ENCODE measurements at places on chromosomes 16 and 17.

- no peak for DNase-seq
Measured at GRCh38 chr16:3974751-3975150, 94.2 kb upstream of the CREBBP start.

DNA sequence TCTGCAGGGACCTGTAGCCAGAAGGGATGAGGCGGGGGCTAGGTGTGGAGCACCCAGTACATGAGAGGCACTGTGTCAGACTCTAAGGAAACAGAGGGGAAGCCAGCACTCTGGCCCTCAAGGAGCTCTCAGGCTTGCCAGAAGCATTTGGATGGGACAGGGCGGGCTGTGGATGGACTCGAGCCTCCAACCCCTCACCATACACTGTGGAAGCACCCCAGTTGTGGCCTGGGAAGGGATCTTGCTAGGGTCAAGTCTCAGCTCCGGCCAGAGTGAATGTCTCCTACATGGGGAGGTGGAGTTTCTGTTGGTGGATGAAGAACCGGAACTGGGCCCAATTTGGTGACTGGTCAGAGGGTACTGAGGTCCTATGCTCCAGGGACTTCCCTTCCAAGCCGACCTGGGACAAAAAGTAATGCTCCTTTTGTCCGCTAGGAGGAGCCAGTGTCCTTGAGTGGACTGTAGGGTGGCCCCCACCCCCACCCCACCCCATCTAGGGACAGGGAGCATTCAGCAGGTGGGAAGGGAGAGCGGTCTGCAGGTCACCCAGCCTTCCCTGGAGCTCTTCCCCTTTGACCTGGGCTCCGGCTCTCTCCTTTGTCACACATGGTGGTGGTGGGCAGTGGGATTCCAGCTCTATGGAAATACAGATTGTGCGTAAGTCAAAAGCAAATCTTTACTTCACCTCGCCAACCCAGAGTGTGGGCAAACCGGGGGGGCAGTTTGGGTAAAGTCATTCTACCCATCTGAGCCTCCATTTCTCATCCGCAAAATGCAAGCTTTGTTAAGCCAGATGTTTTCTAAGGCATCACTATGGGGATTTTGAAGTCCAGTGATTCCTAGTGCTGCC lies 20.4 kb upstream of the PHB1 start:
- peak; percentile 39 for DNase-seq

- DNase-seq = no peak
Measured at GRCh38 chr17:57909551-57909950, 45.7 kb downstream of the CUEDC1 start.

GRCh38 chr17:41692722-41693521 lies 4.2 kb downstream of the EIF1 start:
- DNase-seq = no peak

- no peak for DNase-seq
Measured at GRCh38 chr17:65633146-65633881, 71.9 kb upstream of the AXIN2 start.

DNA sequence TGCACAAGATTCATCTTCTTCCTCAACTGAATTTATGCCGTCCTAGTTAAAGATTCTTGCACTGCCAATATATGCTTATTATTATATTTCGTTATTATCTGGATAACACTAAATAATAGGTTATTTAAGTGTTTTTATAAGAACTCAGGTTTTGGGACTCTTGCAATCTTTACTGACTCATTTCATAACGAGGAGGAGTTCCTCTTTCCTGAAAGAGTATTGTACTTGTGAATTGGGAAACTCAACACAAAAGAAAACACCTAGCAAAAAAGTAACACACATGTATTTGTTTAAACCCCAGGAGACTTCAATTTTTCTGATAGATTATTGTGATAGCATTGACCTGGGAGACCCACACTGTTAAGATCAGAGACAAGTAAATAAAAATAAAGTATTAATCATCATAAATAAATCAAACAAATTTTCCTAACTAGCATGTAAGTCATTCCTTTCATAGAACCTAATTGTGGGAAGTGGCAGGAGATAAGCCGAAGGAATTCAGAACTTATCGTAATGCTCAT lies 505.8 kb downstream of the KCNJ2 start:
- DNase-seq = no peak

- no peak for DNase-seq
Measured at GRCh38 chr16:75922250-75922649, 196.0 kb upstream of the CPHXL start.

DNA sequence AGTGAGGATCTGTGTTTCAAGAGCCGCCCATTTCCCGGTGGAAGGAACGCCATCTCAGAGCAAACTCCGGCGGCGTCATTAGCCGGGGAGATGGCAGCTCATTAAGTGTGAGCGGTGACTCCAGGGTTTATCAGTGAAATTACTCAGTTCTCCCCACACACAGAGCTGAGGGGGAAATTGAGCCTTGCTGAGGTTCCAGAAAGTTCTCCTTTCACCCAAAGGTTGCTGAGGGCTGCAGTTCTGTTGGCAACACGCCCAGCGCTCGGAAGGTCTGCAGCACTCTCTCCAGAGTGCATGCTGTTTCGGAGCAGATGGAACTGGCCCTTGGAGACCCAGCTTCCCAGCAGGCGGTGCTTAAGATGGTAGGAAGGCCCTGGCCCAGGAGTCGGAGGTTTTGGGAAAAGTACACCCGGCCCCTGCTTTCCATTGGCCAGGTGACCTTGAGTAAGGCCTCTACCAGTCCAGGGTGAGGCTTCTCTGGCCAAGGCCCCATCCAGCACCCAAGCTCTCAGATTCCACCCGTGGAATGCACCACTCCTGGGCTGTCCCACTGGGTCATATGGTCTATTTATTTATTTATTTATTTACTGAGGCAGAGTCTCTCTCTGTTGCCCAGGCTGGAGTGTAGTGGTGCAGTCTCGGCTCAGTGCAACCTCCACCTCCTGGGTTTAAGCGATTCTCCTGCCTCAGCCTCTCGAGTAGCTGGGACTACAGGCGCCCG lies 167.7 kb upstream of the CIBAR2 start:
- no peak for DNase-seq

GRCh38 chr17:69223809-69224208 lies 4.8 kb downstream of the ABCA10 start:
- no peak for DNase-seq

DNA sequence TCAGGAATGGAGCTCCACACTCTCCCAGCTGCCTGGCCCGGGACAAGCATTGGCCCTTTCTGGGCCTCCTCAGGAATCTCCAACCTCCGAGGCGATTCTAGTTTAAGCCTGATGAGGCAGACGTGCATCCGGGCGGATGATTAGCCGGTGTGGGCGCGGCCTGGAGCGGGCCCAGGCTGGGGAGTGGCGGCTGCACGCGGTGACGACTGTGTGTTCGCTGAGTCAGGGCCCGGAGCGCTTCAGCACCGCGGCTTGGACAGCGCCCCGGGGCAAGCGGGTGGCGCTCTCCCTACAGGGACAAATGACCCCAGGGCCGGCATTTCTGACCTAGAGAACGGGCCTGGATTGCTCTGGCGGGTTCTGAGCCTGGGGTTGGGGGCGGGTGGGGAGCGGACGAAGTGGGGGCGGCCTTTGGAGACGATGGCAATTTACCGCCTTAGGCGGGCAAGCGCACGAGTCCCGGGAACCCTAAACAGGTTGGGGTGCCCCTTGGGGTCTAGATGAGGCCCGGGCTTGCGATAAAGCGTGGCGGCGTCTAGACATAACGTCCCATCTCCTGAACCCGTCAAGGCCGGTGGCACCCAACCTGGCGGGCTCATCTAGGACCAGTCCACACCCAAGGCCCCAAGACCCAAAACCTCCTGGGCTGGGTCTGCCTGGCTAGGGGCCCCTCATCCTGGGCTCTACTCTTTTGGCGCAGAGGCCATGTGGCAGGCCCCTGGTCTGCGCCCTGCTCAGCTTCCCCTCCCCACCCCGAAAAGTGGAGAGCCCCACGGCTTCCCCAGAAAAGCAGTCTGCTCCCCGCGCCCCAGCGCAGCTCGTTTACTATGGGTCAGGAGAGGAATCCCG lies 22.3 kb upstream of the ZNHIT3 start:
- DNase-seq = no peak

GRCh38 chr17:44919885-44920564 lies 4.7 kb upstream of the GFAP start:
- DNase-seq = peak; percentile 80

- no peak for DNase-seq
Measured at GRCh38 chr17:32927201-32927723, 691 bp upstream of the TMEM98 start.

DNA sequence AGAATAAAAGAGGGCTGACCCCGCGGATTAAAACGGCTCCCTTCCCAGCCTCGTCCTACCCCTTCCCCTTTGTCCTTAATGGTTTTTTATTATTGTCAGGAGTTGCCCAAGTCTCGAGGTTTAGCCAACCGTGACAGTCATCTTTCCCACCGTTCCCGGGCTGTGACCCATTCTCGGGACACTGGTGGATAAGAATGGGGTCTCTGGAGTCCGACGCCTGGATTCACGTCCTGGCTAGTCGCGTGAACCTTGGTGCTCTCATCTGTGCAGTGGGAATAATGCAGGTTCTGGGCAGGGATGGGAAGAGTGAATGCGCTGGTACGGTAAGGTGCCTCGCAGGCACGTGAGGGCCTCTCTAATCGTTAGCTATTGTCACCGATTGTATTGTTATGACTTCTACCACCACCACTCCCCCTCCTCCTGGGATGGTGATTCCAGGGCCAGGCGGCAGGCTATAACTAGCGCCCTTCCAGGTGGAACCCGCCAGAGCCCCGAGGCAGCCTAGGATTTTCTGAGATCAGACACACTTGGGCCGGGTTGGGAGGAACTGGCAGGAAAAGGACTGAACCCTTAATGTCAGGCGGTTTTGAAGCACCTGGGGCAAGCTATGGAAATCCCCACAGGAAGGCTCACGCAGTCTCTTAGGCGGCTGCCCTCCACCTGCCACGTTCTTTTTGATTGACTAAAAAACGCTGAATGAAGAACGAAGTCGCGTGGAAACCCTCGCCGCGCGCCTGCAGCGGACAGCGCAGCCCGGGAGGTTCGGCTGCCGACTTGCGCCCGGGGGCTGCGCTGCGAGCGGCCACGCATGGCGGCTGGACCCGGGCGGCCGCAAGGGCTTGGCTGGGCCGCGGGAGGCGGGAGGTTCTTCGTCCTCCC lies 2.7 kb downstream of the HS3ST3B1 start:
- DNase-seq = no peak

GRCh38 chr17:6749519-6749918 lies 6.3 kb upstream of the XAF1 start:
- DNase-seq = no peak

- no peak for DNase-seq
Measured at GRCh38 chr17:15447928-15448579, 19.4 kb downstream of the CDRT4 start.

- no peak for DNase-seq
Measured at GRCh38 chr16:49594153-49594552, 220.5 kb downstream of the C16orf78 start.

- DNase-seq = no peak
Measured at GRCh38 chr17:21299981-21300600, 15.6 kb downstream of the MAP2K3 start.

DNA sequence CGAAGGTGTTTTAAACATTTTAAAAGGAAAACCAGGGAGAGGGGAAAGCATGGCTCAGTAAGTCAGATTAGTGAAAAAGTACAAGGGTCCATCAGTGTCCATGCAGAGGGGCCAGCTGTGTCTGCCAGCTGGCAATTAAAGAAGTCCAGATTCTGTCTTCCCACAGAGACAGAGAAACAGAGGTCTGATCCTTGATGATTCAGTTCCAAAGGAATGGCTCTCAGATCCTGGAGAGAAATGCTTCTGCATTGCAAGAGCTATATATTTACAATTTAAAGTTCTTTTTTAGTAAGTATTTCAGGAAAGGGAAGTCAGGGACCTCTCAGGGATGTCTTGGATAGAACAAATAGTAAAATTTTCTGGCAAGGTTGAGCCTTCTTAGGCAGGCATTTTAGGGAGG lies 56.2 kb downstream of the HSD17B2 start:
- no peak for DNase-seq

- DNase-seq = no peak
Measured at GRCh38 chr16:84379008-84379708, 10.8 kb downstream of the ATP2C2 start.

- DNase-seq = no peak
Measured at GRCh38 chr16:15033309-15033707, 22.6 kb downstream of the NTAN1 start.

DNA sequence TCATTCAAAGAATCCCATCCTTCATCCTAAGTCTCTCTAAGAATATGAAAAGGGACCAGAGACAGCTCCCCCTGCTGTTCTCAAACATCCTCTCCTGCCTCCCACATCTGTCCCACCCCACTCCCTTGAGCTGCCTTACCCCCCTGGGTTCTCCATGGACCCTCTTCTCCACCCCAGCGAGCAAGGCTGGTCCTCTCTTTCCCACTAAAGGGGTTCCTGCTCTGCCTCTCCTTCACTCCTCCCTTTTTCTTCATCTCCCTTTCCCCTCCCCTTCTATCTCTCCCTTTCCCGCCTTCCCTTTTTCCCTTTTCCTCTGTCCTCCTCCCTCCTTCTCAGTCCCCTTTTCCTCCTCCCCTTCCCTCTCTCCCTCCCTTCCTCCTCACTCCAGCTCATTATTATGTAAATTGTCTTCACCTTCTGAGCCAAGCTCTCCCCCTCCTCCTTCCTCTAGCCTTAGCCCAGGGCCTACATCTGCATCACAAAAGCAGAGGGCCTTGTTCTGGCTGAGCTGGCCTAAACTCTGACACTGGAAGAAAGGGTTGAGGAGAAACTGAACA lies 90.0 kb downstream of the GNAO1 start:
- DNase-seq = peak; percentile 60

DNA sequence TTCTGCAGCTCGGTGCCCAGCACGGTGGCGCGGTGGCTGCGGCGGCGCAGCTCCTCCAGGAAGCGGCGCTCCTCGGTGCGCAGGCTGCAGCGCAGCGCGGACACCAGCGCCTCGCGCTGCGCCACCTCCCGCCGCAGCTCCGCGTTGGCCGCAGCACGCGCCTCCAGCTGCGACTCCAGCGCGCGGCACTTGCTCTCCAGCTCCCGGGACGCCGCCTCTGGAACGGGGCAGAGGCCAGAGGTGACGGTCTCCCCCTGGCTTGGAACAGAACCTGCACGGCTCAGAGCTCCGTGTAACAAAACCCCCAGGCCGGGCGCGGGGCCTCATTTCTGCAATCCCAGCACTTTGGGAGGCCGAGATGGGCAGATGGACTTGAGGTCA lies 13.2 kb upstream of the CLUH start:
- DNase-seq = no peak

DNA sequence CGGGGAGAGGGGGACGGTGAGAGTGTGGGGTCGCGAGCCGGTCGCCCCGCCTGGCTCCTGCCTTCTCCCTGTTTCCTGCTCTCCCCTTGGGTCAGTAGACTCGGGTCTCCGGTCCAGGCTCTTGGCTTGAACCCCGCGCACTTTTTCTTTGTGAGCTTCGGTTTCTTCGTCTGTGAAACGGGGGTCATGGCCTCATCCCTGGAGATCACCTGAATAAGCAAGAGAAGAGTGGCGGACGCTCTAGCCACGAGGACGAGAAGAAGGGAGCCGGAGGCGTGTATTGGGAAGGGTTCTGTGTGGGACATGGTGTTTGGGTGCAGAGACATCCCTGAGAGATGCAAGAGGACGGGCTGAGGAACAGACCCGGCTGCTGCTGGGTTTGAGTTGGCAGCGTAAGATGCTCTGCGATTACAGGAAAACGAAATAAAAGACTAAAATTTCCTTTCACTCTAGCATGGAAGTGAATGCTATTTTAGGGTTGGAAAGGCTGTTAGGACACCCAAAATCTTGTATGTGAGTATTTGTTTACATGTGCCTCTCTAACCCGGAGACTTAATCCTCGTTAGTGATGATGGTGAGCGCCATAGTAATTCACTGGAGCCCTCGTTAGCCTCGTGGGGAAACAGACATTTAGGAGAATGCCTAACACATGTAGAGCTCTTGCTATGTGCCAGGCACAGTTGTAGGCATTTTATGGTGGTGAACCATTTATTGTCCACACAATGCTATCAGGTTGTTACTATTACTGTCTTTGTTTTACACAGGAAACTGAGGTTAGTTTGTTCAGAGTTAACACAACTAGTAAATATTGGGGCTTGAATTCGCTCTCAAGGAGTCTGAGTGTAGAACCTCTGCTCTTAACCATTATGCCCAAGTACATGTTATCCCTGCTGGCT lies 646 bp downstream of the KIF22 start:
- DNase-seq = no peak

All from NCI-H2081 (cell line).